ENCODE measurements at places on chromosomes 11 and 22.

DNA sequence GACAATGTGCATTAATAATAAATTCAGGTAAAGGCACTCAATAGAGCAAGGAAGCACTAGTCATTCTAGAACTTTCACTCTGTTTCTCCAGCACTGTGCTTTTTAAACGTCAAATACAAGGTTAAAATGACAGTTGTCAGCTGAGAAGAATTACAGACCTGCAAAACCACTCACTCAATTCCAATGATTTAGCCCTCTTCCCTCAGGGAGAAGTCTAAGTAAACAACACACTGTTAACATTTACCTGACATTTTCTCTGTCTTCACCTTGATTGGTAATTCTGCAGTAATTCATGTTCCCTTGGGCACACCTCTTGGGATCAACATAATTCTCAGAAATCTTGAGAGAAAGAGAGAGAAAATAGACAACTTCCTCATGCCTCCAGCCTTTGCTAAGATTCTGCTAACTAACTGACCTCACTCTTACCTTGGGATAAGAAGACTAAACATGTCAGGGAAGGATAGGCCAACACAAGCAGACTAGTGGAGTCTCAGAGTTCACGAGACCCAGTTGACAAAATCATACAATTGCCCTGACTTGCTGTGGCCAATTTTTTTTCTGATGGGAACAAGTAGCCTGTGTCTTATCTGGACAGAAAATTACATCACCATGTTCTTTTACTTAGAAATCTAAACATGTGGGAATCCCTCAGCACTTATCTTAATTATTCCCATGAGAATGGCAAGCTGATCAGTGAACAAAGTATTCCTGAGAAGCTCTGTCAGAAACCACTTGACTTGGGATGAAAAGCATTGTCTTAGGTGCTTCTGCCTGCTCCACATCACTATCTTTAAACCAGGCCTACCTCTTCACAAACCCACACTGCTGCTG is 516.8 kb upstream of the FAT3 start:
- DNase-seq, result no peak

DNA sequence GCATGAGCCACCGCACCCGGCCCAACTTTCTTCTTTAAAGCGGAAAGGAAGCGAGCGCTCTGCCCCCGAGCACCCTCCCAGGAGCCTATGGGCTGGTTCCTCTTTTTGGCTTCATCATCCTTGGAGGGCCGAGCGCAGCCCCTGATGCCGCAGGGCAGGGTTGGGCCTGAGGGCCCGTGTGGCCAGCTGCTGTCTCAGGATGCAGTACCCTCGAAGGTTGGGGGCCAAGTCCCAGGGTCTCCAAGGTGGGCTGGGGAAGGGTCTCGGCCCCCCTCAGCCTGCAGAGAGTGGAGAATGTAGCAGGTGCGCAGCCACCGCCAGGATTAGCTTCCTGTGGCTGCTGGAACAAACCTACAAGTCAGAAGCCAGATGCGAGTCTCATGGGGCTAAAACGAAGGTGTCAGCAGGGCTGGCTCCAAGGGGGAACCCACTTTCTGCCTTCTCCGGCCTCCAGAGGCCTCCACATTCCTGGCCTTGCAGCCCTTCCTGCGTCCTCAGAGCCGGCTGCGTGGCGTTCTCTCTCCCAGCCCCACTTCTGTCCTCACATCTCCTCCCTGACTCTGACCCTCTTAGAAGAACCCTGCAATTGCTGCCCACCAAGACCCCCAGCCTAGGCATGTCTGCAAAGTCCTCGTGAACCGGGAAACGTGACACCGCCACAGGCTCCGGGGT is 2.9 kb downstream of the PANX2 start:
- DNase-seq, result no peak

DNA sequence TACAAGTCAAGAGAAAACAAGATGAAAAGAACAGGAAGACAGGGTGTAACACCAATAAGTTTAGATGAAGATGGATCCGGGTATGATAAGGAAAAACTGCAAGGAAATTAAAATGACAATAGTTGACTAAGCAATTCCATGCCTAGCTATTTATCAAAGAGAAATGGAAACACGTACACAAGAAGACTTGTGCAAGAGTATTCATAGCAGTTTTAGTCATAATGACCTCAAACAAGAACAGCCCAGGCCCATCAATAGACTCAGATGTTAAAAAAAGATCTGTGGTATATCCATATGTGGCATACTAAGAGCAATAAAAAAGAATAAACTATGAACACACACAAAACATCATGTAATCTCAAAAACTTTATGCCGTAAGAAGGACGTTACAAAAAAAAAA is 33.2 kb downstream of the SLC5A12 start:
- no peak for DNase-seq

GRCh38 chr22:26170795-26171580 is 1.7 kb downstream of the SEZ6L start:
- no peak for DNase-seq

DNA sequence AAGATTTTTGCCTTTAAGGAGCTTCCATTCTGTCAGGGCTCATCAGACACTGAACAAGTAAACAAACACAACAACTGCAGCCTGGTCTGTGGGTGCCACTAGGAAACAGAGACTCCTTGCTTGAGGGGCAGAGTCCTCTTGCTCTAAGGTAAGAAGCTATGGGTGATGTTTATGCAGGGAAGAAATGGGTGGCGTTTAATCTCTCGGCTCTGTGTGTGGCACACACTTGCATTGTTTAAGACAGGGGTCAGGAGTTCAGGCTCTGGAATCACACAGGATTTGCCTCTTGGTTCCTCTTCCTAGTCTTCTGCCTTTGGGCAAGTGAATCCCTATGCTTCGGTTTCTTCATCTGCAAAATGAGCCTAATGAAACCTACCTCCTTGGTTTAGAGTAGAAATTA is 90.3 kb downstream of the PRR5L start:
- DNase-seq, result no peak

GRCh38 chr11:90344546-90344945 is 121.7 kb upstream of the CHORDC1 start:
- no peak for DNase-seq
